Pons (tissue), 1 donor: ENCODE measurements at places on chromosomes 13 and 19.

DNA sequence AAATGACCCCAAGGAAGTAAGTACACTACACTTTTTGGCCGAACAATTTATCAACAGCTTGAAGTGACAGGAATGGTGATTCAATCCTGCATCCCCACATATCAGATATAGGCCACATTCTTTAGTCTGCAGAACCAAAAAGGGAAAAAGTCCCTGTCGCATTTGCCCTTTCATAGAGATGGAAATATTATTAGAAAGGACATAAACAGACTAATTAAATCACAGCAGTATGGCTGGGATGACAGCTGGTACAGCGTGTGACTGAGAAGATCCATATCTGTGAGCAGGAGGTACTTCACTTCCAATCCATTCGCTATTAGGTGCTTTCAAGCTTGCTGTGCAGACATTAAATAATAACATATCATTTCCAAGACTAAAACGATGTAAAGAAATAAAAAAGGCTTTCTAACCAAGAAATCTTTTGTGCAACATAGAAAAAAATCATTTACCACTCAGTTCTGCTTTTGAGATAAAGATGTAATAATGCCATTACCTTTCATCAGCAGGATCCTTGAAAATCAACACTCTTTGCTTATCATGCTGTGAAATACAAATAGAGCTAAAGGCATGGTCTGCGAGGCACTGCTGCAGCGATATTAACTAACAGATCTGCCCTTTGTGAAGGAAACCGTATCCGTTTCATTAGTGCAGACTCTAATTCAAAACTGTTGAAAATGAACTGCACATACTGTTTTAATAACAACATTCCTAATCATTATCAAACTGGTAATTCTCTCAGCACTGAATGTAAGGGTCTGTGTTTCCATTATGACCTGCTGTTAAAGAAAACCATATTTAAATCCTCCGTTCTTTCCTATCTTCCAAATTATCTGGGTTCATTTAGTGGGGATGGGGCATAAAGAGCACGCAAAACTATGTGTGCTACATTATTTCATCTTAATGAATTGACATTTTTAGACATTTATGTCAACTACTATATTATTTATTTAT lies 245.6 kb downstream of the DACH1 start:
- peak; percentile 14 for DNase-seq

GRCh38 chr19:46828484-46828883 lies 22.2 kb downstream of the AP2S1 start:
- no peak for DNase-seq

DNA sequence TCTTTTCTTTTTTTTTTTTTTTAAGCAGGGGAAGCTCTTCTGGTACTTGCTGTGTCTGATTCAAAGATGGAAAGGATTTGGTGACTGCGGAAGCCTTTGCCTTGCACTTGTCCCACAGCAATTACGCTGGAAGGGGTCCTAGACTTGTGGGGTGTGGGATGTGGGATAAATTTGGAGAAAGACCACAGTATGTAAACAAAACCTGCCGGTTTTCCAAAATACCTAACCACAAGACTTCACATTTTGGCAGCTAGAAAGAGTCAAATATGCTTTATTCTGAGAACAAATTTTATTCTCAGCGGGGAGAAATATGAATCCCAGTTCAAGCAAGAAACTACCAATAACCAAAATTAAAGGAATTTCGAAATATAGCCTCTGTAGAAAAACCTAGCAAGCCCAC lies 176.5 kb downstream of the SPRY2 start:
- no peak for DNase-seq

- no peak for DNase-seq
Measured at GRCh38 chr13:113846636-113847318, 17.1 kb downstream of the GAS6 start.
